ENCODE measurements at places on chromosomes 6 and 20.
A peak's percentile ranks its signal among the peaks of the same experiment; 100 is the strongest.

- DNase-seq: no peak
Measured at GRCh38 chr6:39091220-39091619, 23.8 kb downstream of the SAYSD1 start.

GRCh38 chr6:42047213-42047590 is 3.1 kb upstream of the TAF8 start:
- DNase-seq: no peak

DNA sequence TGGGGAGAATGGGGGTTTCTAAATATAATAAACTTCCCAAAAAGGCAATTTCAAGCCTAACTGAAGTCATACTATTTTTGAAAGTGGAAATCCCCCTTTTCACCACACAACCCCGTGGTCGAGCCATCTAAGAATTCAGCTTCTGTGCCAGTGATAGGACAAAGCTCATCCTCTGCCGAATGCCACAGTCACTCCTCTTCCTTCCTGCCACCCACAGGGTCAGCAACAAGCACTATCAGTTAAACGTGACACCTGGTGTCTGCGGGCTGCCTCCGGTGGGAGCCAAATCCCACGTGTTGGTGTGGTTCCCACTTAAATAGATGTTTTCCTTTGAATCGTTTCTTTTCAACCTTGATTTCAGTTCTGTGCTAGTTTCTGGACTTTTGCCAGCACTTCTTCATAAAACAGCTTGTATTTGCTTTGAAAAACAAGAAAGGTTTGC is 60.7 kb downstream of the TNFAIP3 start:
- DNase-seq: peak; percentile 73

GRCh38 chr6:13302291-13302690 is 26.0 kb downstream of the TBC1D7 start:
- no peak for DNase-seq

DNA sequence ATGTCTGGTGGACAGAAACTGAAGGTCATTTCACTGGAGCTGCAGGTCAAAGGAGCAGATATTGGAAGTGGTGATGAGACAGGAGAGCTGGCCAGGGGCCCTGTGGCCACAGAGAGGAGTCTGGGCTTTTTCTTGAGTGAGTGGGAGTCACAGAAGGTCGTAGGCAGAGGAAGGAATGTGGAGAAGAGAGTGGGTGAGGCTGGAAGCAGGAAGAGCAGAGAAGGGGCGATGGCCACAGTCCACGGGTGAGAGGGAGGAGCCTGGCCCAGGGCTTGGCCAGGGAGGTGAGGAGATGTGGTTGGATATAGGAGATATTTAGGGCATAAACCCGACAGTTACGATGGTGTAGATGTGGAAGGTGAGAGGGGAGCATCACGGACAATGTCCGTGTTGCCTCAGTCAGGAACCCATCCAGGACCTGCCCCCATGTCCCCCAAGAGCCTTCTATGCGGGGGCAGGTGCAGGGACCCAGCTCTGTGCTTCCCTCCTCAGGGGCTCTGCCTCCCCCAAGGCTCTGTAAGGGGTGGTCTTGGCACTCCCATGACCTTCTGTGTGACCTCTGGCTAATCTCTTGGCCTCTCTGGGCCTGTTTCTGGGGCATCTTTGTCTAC is 150.5 kb upstream of the PTPN1 start:
- DNase-seq: no peak

DNA sequence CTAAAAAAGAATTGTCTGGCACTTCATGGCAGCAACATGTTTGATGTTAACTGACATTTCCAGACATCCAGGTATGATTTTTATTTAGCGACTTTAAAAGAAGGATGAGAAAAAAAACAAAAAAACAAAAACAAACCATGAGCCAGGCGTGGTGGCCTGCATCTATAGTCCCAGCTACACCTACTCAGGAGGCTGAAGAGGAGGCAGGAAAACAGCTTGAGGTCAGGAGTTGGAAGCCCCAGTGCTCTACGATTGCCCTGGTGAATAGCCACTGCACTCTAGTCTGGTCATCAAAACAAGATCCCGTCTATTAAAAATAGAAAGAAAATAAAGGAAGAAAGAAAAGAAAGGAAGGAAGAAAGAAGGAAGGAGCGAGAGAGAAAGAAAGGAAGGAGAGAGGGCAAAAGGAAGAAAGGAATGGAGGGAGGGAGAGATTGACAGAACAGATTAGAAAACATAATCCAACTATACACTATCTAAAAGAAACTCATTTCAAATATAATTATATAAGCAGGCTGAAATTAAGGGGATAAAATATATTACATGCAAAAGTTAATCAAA is 141.6 kb downstream of the TRIM27 start:
- no peak for DNase-seq

DNA sequence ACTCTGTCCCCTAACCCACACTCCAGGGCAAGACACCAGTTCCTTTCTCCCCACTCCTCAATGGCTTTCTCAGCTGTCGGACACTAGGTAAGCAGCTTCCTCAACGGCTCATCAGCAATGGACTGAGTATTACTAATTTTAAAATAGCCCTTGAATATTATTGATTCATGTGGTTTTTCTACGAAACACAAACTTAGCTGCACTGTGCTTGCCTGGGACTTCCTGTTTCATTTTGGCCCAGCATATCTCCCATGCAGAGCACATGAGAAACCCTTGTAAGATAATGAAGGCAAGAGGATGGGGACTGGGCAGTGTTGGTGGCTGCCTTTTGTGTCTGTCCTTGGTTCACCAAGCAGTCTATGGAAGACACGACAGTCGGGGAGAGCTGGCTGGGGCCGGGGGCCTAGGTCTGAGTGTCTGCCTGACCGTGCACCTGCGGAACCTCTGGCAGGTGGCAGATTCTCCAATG is 48.9 kb downstream of the RNASET2 start:
- peak; percentile 20 for DNase-seq

DNA sequence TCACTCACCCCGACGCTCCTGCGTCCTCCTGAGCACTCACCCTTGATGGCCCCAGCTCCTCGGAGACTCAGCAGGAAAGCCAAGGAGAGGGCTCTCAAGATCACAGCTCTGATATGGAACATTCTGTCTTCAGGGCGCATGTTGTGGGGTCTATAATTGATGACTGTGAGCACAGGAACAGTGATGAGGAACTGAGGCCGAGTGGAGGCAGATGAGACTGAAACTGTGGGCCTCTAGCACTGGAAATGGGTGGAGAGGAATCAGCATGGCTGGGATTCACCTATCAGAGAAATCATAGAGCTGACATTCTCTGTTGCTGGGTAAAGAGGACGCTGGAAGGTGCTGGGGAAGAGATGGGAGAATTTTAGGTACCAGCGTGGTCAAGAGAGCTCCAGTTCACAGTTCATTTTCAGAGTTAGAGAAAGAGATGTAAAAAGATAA is at the start of gene HLA-DPA1:
Gene HLA-DPA1 (minus strand): TSS at position 219 of the 441 bp plus-strand sequence.
- peak; percentile 50 for DNase-seq

DNA sequence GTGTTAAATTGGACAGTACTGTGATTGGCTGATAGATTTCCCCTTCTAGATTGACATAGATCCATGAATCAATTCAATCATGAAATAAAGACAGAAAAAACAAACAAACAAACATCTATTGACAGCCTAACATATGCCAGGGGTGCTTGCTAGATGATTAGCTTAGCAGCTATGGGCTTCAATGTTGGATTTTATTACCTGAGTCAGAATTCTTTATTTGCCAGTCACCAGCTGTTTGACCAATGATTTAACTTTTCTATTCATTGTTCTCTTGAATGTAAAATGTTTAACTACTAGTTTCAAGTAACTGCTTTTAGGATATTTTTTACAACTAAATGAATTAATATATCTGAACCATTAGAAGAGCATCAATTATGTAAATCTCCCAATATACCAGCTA is 901.3 kb upstream of the CITED2 start:
- no peak for DNase-seq

GRCh38 chr20:59783641-59784010 is 149.8 kb downstream of the SYCP2 start:
- DNase-seq: no peak

DNA sequence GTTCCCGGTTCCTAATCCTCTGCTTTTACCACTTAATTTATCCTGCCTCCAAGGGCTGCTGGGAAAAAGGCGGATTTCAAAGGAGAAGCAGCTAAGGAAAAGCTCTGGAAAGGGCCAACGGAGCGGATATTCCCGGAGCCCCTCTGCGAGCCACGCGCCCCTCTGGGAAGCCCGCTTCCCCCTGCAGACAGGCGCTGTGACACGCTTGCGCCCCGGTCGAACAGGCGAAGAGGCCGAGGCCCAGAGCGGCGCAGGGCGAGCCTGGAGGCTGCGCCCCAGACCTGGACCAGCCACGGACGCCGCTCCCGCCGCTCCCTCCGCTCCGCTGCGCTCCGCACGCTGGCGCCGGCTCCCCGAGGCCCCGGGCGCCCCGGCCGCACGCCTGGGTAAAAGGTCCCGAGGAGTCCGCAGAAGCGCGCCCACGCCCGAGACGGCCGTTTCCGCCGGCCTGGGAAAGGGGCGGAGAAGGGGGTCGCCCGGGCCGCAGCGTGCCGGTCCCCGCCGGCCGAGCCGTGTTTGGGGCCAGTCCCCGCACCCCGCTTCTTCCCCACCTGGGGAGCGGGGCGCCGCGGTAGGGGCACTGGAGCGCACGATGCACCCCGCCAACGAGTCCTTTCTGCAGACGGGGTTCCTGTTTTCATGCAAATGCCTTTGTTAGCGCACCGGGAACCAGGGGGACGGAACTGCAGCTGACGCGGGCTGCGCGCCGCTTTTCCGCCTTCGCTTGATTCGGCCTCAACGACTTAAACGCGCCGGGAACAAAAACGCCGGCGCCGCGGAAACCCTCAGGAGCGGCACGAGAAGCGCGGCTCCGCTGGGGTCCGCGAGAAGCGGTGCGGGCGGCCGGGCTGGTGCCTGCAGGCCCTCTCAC is 91.9 kb upstream of the SIRPA start:
- DNase-seq: no peak

GRCh38 chr6:16295060-16295459 is 56.7 kb downstream of the GMPR start:
- DNase-seq: no peak

- no peak for DNase-seq
Measured at GRCh38 chr20:20276811-20277530, 90.9 kb upstream of the INSM1 start.

GRCh38 chr6:18663011-18663410 is 275.9 kb downstream of the RNF144B start:
- no peak for DNase-seq

DNA sequence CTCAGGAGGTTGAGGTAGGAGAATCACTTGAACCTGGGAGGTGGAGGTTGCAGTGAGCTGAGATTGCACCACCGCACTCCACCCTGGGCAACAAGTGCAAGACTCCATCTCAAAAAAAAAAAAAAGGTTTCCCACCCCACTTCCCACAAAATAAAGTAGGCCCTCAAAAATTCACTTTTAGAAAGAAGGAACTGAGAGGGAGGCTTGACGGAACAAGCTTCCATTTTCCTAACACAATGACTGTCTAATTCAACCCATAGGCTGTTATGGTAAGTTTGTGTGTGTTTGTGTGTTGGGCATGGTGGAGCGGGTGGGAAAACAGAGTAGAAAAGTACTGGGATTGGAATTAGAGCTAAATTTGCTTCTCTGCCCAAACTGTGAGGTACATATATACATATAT is 98.4 kb upstream of the MAN1A1 start:
- no peak for DNase-seq
